ENCODE measurements at places on chromosomes 1 and 21. TPM values are rescaled to one million over a fixed set of nuclear protein-coding genes. Genes with fewer than 3 reads are reported as not detected.

The TRIM46 gene
- 30.4 TPM for total RNA-seq

DNA sequence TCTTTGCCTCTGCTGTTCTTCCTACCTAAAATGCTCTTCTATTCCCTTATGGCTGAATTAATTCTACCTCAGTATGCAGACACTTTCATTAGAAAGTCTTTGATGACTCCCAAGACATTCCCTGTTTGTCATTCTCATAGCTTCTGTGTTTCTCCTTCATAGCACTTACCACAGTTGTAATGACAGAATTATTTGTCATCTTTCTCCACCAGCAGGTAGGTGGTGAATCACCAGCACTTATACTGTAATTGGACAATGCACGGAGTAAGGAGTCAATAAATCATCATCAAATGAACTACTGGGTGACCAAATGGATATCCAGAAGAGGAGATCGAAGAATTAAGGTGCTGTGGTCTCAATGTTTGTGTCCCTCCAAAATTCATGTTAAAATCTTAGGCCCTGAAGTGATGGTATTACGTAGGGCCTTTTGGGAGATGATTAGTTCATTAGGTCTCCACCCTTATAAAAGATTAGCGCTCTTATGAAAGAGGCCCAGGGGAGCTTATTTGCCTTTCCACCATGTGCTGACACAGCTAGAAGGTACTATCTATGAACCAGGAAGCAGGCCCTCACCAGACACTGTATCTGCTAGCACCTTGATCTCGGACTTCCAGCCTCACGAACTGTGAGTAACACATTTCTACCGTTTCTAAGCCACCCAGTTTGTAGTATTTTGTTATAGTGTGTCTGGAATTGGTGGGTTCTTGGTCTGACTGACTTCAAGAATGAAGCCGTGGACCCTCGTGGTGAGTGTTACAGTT is 2.4 kb upstream of the CCT8 start:
- no peak for DNase-seq

The KRTAP21-2 gene
- not detected for total RNA-seq

DNA sequence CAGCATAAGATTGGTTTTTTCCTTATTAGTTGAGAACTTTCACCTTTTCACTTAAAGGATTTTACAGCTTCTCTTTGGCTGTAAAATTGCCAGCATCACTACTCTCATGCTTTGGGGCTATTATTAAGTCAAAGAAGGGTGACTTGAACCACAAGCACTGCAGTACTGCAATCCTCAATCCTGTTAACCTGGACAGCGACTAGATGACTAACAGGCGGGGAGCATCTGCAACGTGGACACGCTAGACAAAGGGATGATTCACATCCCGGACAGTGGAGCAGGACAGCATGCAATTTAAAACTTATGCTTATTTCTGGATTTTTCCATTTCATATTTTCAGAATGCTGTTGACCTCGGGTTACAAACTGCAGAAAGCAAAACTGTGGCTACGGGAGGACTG is 8.1 kb downstream of the ARV1 start:
- DNase-seq, result no peak

The LCE1B gene
- total RNA-seq, result not detected
